ENCODE measurements at places on chromosomes 16 and 17.

DNA sequence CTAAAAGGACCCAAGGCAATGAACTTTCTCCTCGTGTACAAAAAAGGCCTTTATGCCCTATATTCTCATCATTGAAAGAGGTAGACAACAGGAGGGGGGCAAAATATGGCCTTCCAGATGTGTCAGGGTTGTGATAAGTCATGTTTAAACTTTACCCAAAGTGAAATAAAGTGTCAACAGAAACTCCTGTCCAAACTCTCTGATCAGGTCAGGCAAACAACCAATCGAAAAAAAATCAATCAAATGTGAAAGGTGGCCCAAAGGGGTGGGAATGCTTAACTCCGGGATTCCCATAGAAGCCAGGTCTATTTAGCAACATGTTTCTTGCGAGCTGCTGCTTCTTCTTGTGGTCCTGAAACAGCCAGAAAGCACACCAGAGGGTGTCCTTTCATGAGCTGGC lies 49.5 kb upstream of the SOX9 start:
- DNase-seq, result no peak

DNA sequence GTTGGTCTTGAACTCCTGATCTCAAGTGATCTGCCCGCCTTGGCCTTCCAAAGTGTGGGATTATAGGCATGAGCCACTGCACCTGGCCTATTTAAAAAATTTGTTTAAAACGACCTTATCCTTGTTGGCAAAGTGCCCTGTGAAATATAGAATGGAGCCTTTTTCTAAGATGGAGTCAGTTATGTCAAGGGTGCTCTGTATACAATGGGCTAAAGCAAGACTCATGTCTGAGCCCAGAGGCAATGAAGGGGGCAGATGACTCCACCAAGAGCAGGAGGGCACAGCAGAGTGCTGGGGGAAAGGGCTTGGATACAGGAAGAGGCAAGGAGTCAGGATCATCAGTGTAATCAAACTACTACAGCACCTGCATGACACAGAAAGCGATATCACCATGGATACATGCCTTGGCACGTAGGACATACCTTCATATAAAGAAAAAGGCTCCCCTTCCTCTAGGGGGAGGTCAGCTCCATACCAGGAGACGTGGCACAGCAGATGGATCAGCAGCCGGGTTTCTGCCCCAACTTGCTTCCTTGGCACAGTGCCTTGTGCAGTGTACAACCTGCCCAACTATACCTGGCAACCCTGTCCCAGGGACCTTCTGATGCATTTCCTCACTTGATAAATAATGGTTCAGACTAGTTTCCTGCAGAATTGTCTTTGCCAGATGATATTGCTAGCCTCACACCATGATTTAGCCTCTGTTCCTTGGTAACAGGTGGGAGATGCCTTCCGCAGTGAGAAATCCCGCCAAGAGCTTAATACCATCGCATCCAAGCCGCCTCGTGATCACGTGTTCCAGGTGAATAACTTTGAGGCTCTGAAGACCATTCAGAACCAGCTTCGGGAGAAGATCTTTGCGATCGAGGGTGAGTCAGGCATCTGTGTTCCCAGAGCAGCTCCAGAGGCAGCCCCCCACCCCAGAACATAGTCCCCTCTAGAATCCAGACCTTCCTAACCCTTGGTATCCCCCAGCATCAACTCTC lies 15.3 kb downstream of the ITGAM start:
- DNase-seq, result no peak

DNA sequence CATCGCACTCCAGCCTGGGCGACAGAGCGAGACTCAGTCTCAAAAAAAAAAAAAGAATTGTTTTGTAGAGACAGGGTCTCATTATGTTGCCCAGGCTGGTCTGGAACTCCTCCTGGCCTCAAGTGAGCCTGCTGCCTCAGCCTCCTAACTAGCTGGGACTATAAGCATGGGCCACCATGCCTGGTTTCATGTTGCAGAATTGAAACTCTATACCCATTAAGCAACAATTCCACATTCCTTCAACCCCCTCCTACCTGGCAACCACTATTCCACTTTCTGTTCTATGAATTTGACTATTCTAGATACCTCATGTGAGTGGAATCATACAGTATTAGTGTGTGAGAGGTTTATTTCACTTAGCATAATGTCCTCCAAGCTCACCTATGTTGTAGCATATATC lies 24.5 kb downstream of the RNF135 start:
- DNase-seq, result no peak

- DNase-seq, result no peak
These were observed 1386.4 kb downstream of the CDH11 start for GRCh38 chr16:63735456-63735855.

GRCh38 chr17:62664336-62665120 lies 37.1 kb downstream of the MRC2 start:
- DNase-seq, result no peak

GRCh38 chr17:40291281-40291664 lies 3.6 kb downstream of the CDC6 start:
- DNase-seq, result no peak

DNA sequence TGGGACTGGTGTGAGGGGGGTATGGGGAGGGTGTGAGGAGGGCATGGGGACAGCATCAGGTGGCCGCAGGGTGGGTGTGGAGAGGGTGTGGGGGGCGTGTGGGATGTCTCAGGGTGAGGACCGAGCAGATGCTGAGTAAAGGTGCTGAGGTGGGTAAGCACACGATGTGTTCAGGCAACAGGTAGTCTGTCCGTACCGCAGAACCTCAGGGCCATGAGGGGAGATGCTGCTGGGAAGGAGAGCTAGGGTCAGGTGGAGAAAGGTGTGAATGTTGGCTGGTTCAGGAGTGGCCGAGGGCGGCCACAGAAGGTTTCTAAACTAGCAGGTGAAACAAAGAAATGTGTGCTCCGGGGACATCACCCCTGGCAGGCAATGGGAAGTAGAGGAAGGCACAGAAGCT lies 80.0 kb upstream of the CDH5 start:
- no peak for DNase-seq

DNA sequence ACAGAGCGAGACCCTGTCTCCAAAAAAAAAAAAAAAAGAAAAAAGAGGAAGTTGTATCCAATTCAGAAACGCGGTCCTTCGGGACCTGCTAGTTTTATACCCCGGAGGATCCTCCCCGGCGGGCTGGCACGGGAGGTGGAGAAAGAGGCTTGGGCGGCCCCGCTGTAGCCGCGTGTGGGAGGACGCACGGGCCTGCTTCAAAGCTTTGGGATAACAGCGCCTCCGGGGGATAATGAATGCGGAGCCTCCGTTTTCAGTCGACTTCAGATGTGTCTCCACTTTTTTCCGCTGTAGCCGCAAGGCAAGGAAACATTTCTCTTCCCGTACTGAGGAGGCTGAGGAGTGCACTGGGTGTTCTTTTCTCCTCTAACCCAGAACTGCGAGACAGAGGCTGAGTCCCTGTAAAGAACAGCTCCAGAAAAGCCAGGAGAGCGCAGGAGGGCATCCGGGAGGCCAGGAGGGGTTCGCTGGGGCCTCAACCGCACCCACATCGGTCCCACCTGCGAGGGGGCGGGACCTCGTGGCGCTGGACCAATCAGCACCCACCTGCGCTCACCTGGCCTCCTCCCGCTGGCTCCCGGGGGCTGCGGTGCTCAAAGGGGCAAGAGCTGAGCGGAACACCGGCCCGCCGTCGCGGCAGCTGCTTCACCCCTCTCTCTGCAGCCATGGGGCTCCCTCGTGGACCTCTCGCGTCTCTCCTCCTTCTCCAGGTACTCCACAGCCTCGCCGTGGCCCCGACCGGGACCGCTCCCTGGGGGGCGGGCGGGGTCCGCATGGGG lies at the start of gene CDH3:
TSS of gene CDH3 (plus strand) at position 596 of the 779 bp plus-strand sequence. CDS start at position 666, 70 bp downstream.
- DNase-seq, result no peak

GRCh38 chr16:970386-970765 lies 408 bp downstream of the LMF1 start:
- DNase-seq, result no peak

DNA sequence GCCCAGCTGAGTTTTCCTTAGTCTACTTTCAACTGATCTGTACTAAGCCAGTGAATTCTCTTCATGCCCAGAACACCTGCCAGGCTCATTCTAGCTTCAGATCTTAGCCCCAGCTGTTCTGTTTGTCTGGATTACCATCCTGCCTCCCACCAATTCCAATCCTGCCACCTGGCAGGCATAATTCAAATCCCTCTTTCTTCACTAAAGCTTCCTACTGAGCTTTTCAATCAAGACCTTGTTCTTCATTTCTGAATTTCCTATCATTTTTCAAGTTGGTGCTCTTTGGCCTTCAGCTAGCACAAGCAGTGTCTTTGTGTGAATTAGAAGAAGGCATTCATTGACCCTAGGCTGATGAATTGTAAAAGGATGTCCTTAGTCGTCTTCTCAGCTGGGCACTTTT lies 357.6 kb downstream of the UTP18 start:
- no peak for DNase-seq

- no peak for DNase-seq
These were observed 260.1 kb upstream of the C16orf82 start for GRCh38 chr16:26806657-26807056.

GRCh38 chr16:51084074-51084928 lies 66.8 kb downstream of the SALL1 start:
- no peak for DNase-seq

- DNase-seq, result no peak
These were observed 392 bp downstream of the ZNF213 start for GRCh38 chr16:3135126-3135715.

DNA sequence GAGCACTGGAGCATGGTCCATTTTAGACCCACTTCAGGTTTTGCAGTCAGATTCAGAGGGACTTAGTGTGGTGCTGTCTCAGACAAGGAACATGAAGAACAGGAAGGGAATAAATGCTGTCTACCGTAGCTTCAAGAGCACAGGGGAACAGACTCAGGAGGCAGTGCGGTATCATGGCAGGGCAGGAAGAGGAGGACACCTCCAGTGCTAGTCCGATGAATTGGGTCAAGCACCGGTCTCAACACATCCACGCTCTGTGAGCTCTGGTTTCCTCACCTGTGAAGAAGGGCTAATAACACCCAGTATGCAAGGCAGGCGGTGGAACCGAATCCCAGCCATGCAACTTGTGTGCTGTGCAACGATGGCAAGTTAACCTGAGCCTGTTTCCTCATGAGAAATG lies 3.6 kb upstream of the ANKFY1 start:
- DNase-seq, result no peak

GRCh38 chr16:84883301-84883700 lies 63.5 kb downstream of the CRISPLD2 start:
- no peak for DNase-seq

DNA sequence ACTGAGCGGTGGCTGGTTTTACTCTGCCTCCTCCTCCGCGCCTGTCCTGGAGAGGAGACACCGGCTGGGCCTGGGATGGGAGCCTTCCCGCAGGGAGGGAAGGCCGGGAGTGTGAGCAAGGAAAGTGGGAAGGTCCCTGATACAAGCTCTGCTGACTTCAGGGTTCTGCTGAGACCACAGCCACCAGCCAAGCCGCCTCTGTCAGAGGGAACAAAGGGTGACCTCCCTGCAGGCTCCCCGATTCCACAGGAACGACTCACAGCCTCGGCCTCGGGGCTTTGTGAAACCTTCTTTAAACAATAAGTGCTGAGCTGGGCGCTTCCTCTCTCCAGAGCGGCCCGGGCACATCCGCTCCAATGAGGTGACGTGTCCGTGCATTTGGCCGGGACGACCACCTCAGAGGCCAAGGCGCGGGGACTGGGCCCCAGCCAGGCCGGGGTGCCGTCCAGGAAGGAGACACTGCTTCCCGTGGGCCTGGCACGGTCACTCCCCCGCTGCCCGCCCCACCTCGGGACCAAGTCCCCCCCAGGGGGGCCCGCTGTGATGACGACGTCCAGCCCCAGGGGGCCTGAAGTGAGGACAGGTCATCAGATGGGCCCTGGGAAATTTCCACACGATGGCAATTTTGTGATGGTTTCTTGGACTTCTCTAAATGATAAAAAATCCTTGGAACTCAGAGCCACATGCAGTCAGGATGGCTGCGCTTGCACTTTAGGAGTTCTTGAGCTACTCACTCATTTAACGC lies 11.8 kb upstream of the CIBAR2 start:
- DNase-seq, result peak; percentile 35

DNA sequence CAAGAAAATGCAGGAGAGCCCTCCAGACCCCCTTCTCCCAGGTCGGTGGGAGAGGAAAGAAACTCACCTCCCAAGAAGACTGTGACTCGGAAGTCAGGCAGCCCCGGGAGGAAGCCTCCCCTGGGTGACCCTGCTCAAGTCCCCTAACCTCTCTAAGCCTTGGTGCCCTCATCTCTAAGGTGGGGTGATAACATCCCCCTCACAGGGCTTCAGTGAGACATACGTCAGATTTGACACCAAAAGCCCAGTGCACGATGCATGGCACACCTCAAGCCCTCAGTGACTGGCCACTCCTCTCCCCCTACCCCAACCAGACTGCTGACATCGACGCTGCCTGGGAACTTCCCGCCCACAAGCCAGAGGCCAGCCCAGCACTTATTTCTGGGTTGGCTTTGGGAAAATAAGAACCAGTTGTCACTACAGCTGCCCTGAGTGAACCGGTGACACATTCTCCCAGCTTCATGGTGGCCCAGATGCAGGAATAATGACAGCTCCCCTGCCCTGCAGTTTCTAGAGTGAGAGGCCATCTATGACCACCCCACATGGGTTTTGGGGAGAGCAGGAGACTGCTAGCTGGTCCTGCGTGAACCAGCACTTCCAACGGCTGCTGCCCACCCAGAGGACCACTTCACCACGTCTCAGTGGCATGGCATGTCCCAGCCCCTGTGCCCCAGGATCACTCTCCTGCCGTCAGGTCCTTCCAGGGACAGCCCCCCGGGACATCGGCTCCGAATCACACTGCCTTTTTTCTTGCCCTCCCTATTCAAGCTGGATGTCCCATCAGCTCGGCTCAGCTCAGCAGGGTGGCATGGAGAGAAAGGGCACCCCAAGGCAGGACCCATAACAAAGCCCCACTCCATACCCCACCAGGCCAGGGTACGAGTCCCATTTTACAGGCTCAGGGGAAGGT lies 9.5 kb downstream of the KNOP1 start:
- DNase-seq, result no peak

DNA sequence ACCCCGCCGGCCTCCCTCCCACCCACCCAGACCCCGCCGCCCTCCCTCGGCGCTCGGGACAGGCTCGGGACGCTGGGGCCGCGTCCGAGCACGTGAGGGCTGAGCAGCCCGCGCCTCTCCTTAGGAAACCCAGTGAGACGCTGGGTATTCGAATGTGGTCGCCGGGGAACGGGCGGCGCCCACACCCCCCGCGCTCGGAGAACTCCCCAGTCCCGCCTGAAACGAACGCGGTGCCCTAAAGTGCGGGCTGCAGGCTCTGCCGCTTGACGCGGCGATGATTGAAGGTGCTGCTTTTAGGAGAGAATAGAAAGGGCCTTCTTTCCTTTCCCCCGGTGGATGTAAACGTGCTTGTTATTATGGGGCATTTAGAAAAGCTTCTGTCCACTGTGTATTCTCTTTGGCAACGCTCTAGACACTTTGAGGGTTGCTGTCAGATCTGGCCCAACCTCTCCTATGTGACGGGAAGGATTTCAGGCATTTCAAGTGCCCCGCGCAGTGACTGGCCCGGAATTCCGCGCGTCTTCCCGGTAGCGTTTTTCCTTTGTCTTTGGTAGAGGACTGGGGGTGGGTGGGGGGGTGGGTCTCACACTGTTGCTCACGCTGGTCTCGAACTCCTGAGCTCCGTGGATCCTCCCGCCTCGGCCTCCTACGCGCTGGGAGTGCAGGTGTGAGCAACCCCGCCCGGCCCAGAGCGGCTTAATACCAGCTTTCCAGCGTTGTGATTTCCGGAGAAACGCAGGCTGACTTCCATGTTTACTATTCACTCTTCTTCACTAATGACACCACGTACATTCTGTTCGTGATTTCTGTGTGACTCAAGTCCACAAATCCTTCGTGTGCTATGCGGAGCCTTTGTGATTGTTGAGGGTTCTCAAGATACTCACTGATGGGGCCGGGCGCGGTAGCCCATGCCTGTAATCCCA lies 21.8 kb upstream of the FOXK2 start:
- no peak for DNase-seq

- DNase-seq, result no peak
These were observed 235.8 kb downstream of the MAP2K4 start for GRCh38 chr17:12256380-12256995.

GRCh38 chr16:30561089-30561816 lies 3.1 kb upstream of the ZNF764 start:
- no peak for DNase-seq
